Esophagus muscularis mucosa (tissue), 4 donors: ENCODE measurements at places on chromosomes 3 and 15. TPM values are rescaled to one million over a fixed set of nuclear protein-coding genes. Genes with fewer than 3 reads are reported as not detected.

- DNase-seq: no peak
Measured at GRCh38 chr15:74519311-74519710, 21.7 kb upstream of the ARID3B start.

DNA sequence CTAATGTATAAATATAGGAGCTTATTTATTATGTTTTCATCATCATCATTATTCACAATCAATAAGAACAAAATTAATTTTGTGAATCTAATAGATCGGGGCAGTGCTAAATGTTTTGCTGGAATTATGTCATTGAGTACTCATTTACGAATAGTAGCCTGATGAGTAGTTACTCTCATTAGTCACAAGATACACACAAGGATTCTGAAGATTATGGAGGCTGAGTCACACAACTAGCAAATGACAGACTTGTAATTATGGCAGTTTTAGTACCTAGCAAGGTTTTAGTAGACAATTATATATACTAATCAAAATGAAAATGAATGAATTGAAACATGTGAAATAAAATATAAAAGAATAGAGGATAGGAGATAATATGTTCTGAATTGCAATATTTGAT is 954.2 kb downstream of the CADM2 start:
- no peak for DNase-seq

DNA sequence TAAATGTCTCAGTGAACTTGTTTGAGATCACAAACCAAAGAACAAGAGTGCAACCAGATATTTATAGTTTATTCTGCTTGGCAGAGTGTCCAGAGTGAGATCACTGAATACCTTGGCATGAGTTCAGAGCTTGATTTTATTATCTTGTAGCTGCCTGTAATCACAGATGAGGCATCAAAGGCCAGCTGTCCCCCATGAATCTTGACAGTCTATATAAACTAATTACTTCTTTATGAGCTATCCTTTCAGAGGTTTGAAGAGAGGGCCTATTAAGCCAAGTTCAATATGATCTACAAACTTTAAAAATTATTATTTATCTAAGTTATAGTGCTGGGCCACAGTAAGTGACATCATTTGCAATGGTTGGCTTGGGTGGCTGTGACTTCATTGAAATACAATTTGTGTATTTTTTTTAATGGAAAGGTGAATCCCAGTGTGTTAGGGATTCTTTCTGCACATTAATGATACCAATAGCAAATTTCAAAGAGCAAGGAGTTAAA is 251.5 kb downstream of the CLSTN2 start:
- peak; percentile 34 for DNase-seq

- no peak for DNase-seq
Measured at GRCh38 chr15:34355241-34355640, 11.8 kb downstream of the LPCAT4 start.

GRCh38 chr3:73611176-73611575 is 13.6 kb downstream of the PDZRN3 start:
- no peak for DNase-seq

GRCh38 chr3:146250449-146251382 is at the start of gene PLSCR4:
PLSCR4 (minus strand) TSS chr3:146251105; CDS start chr3:146222071, 29,034 bp downstream.
- DNase-seq: peak; percentile 95

GRCh38 chr3:146491303-146491702 is 21.9 kb upstream of the PLSCR2 start:
- no peak for DNase-seq

DNA sequence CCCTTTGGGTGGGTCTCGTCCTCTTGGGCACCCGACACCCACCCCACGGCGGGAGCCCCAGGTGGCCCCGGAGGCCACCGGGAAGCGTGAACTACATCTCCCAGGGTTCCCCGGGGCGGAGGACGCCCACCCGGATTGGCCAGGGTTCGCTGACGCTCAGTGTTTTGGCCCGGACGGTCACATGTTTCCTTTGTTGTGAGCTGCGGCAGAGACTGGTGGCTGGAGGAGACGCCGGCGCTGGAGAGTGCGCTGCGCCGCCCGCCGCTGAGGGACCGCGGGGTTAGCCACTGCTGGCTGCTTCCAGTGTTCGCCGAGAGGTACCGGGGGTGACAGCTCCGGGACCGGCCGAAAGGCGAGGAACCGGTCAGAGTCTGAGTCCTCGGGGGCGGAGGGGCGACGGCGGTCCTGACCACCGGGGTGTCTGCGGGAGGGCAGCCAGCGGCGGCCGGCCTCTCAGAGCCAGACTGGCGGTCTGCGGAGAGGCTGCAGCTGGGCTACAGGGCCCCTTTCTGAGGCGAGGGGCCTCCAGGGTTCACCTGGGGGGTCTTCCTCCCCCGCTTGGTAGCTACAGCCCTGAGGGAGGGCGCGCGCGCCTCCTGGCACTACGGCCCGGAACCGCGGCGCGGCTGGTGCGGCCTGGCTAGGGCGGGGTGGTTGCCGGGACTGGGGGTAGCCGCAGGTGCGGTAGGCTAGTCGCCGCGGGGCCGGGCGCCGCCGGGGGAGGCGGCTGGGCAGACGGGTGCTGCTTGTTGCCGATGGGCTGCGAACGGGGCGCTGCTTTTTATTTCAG is at the start of gene KLHL24:
Gene KLHL24 (plus strand): TSS at position 193 of the 790 bp plus-strand sequence. CDS start 14,734 bp downstream, outside the sequence.
- DNase-seq: peak; percentile 98

GRCh38 chr15:87563869-87564268 is 692.7 kb downstream of the NTRK3 start:
- no peak for DNase-seq

GRCh38 chr3:152858170-152858800 is 23.4 kb downstream of the P2RY1 start:
- DNase-seq: no peak

- peak; percentile 89 for DNase-seq
Measured at GRCh38 chr3:2950159-2950558, 160.0 kb downstream of the IL5RA start.

- no peak for DNase-seq
Measured at GRCh38 chr15:83068054-83068453, 1.0 kb upstream of the BTBD1 start.

DNA sequence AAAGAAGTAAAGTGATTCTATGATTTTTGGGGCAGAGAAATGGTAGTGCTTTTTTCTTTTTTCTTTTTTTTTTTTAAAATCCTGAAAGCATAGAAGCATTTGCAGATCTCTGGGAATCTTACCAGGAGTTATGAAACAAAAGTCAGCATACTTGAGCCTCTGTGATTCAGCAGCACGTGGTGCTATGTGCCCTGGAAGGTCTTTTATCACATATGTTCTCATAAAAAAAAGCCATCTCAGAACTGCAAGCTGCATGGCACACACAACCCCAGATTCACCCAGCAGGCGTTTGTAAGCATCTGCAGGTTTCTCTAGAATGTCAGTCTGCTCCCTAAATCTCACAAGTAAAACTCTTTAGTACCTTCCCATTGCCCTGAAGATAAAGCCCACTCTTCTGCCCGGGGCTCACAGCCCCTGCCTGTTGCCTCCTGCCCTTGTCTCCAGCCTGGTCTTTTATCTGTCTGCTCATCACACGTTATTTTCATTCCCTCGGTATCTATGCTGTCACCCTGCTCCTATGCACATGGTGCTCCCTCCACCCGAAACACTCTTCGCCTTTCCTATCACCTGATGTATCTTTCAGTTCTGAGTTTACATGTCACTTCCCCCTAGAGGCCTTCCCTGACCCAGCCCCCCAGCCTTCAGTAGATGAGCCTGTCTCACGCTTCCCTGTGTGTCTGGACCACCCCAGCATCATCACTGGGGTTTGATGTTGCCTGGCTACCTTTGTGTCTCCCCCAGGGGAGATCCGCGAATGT is 72.4 kb downstream of the CHDH start:
- DNase-seq: no peak

DNA sequence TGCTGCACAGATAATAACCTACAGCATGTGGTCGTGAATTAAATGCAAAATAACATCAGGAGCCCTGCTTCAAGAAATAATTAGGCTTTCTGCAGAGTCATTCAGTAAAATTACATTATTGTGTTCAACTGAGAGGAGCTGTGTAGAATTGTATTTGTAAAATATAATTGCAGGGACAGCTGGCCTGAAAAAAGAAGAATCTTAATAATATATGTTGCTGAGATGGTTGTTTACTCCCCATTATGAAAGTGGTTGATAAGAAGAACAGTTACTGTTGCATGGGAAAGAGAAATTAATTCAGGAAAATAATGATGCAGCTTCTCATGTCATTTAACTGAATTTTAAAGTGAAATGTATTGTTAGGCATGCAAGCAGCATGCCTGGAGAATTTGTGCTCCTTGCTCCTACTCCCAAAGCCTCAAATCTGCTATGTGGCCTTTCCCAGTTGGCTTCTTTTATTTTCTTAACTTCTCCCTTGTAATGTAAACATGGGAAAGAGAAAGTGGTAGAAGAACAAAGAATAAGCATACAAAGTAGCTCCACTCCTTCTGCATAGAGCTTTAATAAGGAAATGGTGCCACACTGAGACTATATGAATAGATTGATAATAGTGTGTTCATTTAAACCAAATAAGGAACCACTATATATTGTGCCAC is 100.1 kb downstream of the VGLL3 start:
- DNase-seq: no peak

GRCh38 chr3:192409838-192410683 is 317.3 kb downstream of the FGF12 start:
- DNase-seq: no peak

- DNase-seq: no peak
Measured at GRCh38 chr3:142884531-142884930, 4.4 kb downstream of the PCOLCE2 start.

GRCh38 chr3:181484026-181484425 is 227.7 kb upstream of the SOX2 start:
- no peak for DNase-seq

GRCh38 chr3:39962581-39962980 is 153.2 kb downstream of the MYRIP start:
- no peak for DNase-seq

GRCh38 chr3:52322466-52322865 is 6.3 kb downstream of the DNAH1 start:
- DNase-seq: no peak

DNA sequence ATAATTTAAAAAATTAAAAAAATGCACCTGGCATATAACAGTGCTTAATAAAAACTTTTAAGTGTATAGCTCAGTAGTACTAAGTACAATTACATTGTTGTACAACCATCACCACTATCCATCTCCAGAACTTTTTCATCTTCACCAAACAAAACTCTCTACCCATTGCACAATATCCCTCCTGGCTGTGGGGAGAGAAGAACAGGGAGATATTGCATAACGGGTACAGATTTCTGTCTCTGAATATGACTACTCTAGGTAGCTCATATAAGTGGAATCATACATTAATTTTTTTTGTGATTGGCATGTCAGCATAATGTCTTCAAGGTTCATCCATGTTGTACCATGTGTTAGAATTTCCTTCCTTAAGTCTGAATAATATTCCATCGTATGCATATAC is 91.0 kb upstream of the PLAAT1 start:
- DNase-seq: no peak

GRCh38 chr3:185763347-185764005 is 61.4 kb downstream of the IGF2BP2 start:
- no peak for DNase-seq

GRCh38 chr3:111335512-111336303 is 206.3 kb upstream of the CD96 start:
- no peak for DNase-seq

DNA sequence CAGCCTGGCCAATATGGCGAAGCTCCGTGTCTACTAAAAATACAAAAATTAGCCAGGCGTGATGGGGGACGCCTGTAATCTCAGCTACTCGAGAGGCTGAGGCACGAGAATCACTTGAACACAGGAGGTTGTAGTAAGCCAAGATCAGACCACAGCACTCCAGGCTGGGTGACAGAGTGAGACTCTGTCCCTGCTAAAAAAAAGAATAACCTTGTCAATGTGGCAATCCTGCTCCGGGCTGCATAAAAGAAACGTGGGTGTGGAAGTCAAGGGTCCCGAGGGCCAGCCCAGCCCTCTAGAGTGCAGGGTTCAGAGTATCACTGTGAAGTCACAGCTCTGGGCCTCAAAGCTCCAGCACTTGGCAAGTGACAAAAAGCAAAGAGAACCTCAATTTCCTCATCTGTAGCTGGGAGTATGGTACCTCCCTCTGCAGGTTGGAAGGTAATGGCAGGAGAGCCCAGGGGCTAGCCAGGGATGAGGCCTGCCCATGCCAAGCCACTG is 73.5 kb upstream of the IQSEC1 start:
- DNase-seq: no peak

- DNase-seq: no peak
Measured at GRCh38 chr3:108818404-108818803, 4.2 kb upstream of the TRAT1 start.

DNA sequence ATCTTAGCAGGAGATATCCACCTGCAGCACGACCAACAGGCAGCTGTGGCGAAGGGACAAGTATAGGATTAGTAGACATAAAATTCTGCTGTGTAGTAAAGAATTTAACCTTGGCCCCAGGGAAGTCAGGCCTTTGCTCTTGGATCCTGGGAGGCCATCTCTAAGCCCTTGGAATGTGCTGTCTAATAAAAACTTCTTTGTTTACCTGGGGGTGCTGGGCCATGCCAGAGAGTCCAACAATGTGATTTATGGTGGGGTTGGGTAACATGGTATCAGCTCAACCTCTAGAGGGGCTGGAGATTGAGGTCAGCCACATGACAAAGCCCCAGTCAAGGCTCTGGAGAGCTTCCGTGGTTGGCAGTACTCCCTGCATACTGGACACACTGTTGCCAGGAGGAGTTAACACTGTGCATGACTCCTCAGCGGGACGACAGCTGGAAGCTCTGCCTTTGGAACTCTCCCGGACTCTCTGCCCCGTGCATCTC is 52.4 kb downstream of the HEG1 start:
- DNase-seq: no peak

- DNase-seq: no peak
Measured at GRCh38 chr3:32009101-32009500, 27.6 kb downstream of the ZNF860 start.

GRCh38 chr3:177263615-177264368 is 66.5 kb upstream of the TBL1XR1 start:
- no peak for DNase-seq

DNA sequence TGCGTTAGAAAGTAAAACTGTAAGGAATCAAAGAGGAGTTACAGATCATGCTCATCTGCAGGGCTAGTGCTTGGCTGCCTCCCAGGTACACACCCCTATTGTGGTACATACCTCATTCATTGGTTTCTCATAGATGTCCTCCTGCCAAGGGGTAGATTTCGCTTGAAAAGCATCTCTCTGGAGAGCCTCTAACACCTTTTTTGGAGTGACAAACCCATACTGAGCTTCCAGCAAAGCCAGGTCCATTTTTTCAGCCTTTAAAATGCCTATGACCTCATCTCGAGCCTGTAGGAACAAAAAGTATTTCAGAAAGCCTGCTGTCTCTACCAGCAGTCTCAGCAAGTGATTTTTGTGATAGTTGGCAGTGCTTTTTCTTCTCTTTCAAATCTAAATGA is 112.1 kb downstream of the CMSS1 start:
- DNase-seq: no peak

- DNase-seq: no peak
Measured at GRCh38 chr15:51359981-51360380, 18.5 kb downstream of the GLDN start.

Gene FANCD2OS
- total RNA-seq: not detected

Gene MBD4
- 23.3 TPM for total RNA-seq

Gene MAP4
- 245 TPM for total RNA-seq

Gene CDV3
- total RNA-seq: 249 TPM

Gene MAP1A
- total RNA-seq: 59.5 TPM

Gene PLSCR5
- total RNA-seq: not detected

Gene MAN2C1
- total RNA-seq: 130 TPM

Gene OCA2
- 0.23 TPM for total RNA-seq

Gene UACA
- 26.6 TPM for total RNA-seq

Gene LEKR1
- not detected for total RNA-seq

Gene ZMYND10
- total RNA-seq: not detected

Gene TMEM207
- not detected for total RNA-seq

Gene TERC
- 19.1 TPM for total RNA-seq

Gene P2RY1
- total RNA-seq: 2.2 TPM
